ENCODE measurements at places on chromosomes 16 and 17.
A peak's percentile ranks its signal among the peaks of the same experiment; 100 is the strongest.

DNA sequence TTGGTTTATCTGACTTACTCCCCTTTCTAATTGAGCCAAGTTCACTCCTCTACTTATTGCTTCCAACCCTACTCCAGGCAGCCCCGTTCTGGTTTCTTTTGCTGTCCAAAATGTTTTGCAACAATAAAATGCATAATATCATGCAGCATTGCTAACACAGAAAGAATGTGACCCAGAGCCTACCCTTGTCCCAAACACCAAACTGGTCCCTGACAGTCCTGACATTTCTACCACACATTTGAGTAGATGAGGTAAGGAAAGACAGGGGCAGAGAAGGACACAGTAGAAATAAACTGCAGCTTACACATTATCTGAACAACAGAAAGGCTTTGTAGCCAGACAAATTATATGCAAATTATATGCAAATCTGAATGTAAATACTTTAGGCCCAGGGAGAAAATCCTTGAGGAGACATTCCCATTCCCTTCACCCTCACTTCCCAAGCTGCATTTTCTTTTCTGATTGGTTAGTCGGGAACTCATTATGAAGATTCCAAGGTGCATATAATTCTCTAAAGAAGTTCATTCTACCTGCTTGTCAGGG is 31.6 kb downstream of the SOX9 start:
- DNase-seq = no peak

- no peak for DNase-seq
Observed at GRCh38 chr17:34996422-34997285, 16.3 kb downstream of the LIG3 start.

GRCh38 chr16:67013233-67013822 is 15.6 kb upstream of the CBFB start:
- no peak for DNase-seq

DNA sequence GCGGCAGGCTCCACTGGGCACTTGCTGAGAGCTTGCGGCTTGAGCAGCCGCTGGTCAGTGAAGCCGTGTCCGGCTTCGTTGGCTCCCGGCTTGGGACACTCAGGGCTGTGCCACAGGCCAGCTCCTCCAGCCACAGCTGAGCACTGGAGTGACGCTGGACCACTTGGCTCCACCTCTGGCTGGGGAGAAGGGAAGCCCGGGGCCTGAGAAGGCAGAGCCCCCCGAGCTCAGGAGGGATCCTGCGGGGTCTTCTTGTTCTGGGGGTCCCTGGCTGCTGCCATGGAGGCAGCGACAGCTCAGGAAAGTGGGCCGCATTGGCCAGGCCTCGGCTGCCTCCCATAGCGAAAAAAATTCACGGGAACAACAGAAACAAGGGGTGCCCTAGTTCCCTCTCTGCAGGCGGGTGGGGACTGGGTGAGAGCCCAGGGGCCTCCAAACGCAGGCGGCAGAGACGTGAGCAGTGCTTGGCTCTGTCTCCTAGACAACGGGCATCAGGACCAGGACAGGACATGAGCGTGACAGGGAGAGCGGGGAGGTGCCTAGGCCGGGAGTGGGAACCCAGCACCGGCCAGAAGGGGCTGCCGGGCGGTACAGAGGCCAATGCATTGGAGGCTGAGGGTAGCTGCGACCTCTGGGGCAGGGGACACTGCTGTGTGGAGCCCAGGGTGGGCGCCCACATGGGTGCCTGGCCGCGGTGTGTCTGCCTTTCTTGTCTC is 37.7 kb downstream of the SLC7A5 start:
- DNase-seq = no peak

- no peak for DNase-seq
Observed at GRCh38 chr16:77758046-77758445, 30.3 kb upstream of the VAT1L start.

- peak; percentile 12 for DNase-seq
Observed at GRCh38 chr16:70481929-70482536, 27.6 kb downstream of the FCSK start.

- peak; percentile 92 for DNase-seq
Observed at GRCh38 chr16:4309833-4310266, 6.0 kb upstream of the GLIS2 start.

GRCh38 chr16:7344830-7345780 is 12.5 kb downstream of the RBFOX1 start:
- DNase-seq = no peak

GRCh38 chr17:7263801-7264078 is 1.5 kb upstream of the CLDN7 start:
- no peak for DNase-seq
